ENCODE measurements at places on chromosomes 7 and 10.

- no peak for DNase-seq
Observed at GRCh38 chr7:20510573-20510900, 104.9 kb upstream of the ABCB5 start.

- no peak for DNase-seq
Observed at GRCh38 chr10:14162629-14163344, 167.9 kb downstream of the FRMD4A start.

- no peak for DNase-seq
Observed at GRCh38 chr7:76304888-76305375, 2.5 kb downstream of the HSPB1 start.

DNA sequence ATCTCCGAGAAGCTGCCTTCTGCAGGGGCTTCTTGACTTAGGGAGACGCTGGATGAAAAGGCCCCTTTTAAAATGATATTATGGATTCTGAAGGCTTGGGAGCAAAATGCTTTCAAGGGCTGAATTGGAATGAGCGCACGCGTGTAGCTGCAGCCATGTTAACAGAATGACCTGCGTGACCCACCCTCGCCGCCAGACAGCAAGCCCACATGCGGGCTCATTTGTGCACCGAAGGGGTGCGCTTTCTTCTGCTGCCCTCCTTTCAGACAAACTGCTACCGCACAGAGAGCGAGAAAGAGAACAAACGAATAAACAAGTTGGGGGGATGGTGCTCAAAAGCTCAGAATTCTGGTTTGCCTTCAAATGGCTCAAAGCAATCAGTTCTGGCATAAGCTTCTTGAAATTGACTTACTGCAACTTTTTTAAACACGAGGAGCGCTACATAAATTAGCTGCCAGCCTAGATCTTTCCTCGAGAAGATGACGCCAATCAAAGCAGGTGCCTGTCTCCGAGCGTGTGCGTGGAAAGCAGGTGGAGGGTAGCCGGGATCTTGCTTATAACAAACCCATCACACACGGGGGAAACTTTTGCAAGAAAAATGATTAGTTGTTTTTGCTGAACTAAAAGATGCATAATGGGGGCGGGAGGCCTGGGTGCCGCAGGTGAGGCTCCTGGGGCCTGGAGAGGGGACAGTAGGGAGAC, 268.4 kb downstream of the MAD1L1 start:
- no peak for DNase-seq

GRCh38 chr7:77833136-77833535, 34.6 kb downstream of the PHTF2 start:
- no peak for DNase-seq

GRCh38 chr7:53500076-53500475, 464.6 kb downstream of the POM121L12 start:
- DNase-seq = no peak

DNA sequence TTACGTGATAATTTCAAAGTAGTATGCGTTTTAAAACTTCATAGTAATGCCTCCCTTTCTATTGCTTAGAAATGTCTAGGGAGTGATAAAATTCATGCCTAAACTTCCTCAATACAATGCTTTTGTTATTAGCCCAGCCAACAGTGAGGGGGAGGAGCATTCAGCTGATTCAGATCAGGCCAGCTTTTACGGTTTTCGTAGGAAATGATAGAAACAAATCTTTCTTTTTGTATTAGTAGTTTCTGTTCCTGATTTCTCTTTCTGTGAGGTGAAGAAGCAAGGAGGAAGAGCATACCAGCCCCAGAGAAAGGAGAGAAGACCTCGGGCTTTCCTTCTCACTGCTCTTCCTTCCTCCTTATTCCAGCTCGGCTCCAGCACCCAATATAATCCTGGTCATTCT, 35.2 kb upstream of the ITPRID1 start:
- no peak for DNase-seq

DNA sequence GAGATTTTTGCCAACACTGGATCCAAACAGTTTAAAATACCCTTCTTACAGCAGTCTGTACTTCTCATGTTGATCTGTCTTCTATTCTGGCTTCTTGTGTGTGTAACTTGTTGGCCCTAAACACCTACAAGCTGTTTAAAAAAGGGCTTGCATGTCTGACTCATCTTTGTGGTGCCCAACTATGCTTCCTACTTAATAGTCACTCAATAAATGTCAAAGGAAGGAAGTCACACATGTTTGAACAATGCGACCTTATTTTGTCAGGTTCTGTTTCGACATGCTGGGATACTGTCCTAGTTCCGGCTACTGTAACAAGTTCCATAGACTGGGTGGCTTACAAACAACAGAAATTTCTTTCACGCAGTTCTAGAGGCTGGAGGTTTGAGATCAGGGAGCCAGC, 9.4 kb upstream of the GRK5 start:
- no peak for DNase-seq

GRCh38 chr7:49766966-49767365, 6.5 kb upstream of the VWC2 start:
- no peak for DNase-seq

- DNase-seq = no peak
Observed at GRCh38 chr10:128713471-128713870, 587.2 kb upstream of the MKI67 start.

- no peak for DNase-seq
Observed at GRCh38 chr7:37289367-37289766, 159.3 kb downstream of the ELMO1 start.

GRCh38 chr7:139846297-139846696, 17.2 kb downstream of the TBXAS1 start:
- DNase-seq = no peak

- no peak for DNase-seq
Observed at GRCh38 chr7:87702326-87702725, 74.1 kb downstream of the RUNDC3B start.

GRCh38 chr10:43774234-43774769, 125.6 kb upstream of the ZNF32 start:
- DNase-seq = no peak

- no peak for DNase-seq
Observed at GRCh38 chr10:3293581-3294431, 121.2 kb upstream of the PITRM1 start.

GRCh38 chr7:78542541-78542940, 744.0 kb downstream of the PHTF2 start:
- DNase-seq = no peak

DNA sequence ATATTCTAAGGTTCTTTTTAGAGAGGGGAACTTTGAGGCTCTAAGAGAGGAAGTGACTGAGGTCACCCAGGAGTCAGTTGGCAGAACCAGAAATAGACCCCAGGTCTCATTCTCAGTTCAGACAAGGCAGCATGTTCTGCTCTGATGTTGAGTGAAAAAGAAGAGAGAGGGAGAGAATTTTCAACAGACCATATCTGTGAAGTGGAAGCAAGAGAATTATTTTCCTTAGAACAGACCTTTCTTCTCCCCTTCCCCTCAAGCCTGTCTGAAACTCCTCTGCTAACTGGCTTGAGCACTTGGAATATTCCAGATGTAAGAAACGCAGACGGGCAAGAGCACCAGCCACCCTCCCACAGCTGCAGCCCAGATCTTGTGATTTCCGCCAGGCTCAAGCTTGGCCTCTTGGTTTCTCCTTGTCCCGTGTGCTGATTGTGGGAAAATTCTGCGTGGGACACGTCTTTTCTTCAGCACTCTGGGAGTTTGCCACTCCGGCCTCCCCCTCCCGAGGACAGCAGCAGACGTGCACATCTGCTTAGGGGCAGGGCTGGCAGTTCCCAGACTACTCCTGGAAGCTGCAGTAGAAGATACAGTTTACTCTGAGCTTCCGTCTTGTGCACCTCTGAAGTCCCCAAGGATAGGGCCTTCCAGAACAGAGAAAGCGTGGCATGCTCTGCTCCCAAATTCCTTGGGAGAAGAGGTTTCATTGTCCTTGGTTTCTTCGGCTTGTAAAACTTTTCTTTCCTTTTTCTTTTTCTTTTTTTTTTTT, 22.7 kb upstream of the IKZF1 start:
- no peak for DNase-seq

- DNase-seq = no peak
Observed at GRCh38 chr10:30765022-30765615, 135.6 kb upstream of the LYZL2 start.

DNA sequence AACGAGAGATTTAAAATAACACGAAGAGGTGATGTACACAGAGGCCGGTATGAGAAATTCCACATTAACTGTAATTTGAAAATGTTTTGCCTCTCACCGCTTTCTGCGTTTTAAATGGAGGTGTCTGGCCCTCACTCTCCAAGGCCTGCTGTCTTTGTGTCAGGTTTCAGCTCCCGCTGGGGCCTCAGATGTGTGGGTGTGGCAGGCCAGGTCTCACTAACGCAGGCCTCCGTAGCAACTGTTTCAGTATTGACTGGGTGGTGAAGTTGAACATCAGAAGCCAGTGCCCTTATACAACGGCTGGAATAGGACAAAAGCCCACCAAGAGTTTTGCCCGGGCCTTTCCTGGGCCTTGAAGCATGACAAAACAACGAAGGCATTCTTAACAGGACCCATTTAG, 303.1 kb downstream of the ADARB2 start:
- no peak for DNase-seq

GRCh38 chr7:4461531-4461930, 220.6 kb upstream of the FOXK1 start:
- no peak for DNase-seq

- no peak for DNase-seq
Observed at GRCh38 chr10:62059217-62059920, 157.9 kb downstream of the ARID5B start.

- no peak for DNase-seq
Observed at GRCh38 chr10:125231116-125231812, 70.9 kb upstream of the CTBP2 start.

All from activated effector memory CD4-positive, alpha-beta T cell treated with Interleukin-2 at 50 U/mL for 16 hours (primary cell).